CD4-positive, alpha-beta T cell treated with Interleukin-21 for 1 hour (primary cell): ENCODE measurements at places on chromosomes 2 and 18.

GRCh38 chr2:72036595-72036994, 111.1 kb downstream of the CYP26B1 start:
- DNase-seq: no peak

DNA sequence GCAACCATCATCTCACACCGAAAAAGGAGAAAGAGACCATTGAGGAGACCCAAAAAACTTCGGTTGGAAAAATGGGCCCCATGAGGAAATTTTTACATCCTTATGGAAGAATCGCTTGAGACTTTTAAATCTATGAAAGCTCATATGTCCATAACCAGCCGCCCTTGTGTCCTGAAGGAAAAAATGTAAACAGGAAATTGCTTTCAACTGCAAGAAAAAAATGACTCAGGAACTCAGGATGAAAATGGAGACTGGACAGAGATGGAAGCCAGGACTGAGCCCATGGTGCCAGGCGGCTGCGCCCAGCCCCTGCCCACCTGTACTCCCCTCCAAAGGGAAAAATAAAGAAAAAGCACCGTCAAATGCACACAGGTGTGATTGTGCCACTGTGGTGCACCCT, 81.5 kb upstream of the SLC66A3 start:
- no peak for DNase-seq

- DNase-seq: no peak
Observed at GRCh38 chr2:234444242-234444730, 52.6 kb downstream of the ARL4C start.

- DNase-seq: peak; percentile 52
Observed at GRCh38 chr2:17646081-17646554, 105.6 kb downstream of the VSNL1 start.

GRCh38 chr18:35693829-35694228, 112.3 kb downstream of the GALNT1 start:
- DNase-seq: no peak

- no peak for DNase-seq
Observed at GRCh38 chr2:101408925-101409324, 21.6 kb upstream of the CREG2 start.

- DNase-seq: no peak
Observed at GRCh38 chr18:79587779-79588635, 91.6 kb upstream of the CTDP1 start.

- DNase-seq: peak; percentile 46
Observed at GRCh38 chr2:86518481-86518880, 44.8 kb downstream of the CHMP3 start.

DNA sequence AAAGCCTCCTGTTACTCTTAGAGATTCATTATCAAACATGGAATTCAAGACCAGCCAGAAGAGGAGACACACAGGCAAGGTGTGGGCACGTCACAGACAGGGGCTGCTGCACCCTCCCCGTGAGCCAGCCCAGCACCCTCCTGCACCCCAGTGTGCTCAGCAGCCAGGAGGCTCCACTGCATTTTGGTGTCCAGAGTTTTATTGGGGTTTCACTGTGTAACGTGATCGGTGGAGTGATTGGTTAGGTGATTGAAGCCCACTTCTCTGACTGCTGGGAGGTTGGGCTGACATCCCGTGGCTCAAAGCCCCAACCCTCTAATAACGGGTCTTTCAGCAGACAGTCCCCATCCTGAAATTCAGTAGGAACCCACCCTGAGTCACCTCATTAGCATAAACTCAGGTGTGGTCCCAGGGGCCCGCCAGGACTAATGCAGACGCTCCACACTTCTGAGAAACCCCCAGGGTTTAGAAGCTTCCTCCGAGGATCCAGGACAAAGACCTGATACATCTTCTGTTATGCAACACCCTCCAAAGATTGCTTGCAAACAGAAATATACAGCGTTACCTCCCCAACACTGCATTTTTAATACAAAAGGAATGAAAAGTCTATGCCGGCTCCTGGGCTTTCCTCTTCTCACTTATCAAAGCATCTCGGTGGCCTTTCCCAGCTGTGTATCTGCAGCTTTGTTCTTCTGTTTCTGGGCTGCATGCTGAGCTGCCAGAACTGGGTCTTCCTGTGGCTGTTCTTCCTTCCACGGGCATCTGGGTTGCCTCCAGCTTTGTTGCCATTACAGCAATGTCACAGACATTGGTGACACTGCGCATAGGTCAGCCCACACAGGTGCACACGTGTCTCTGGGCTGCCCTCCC, 43.7 kb upstream of the SNED1 start:
- DNase-seq: no peak

DNA sequence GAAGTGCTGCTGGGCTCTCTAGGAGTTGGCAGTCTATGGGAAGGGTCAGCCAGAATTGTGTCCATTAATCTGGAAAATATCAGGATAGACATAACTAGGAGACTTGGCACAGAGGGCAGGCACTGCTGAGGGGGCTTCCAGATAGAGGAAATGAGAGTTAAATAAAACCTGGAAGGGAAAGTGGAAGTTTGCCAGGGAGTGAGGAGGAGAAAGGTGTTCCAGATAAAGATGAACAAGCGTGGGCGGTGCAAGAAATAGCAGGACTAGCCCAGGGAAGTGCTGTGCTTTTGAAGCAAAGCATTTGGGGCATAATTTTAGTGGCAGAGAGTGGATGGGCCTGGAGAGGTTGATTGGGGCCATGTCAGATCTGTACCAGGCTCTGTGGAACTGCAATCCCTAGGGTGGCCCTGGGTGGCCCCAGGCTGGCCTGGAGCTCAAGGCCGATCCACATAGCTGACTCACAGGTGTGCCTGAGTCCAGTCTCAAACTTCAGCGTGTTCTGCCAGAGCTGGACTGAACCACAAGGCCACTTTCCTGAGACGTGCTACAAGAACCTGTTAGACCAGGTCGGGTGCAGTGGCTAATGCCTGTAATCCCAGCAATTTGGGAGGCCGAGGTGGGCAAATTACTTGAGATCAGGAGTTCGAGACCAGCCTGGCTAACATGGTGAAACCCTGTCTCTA, 26.9 kb downstream of the GALM start:
- no peak for DNase-seq

DNA sequence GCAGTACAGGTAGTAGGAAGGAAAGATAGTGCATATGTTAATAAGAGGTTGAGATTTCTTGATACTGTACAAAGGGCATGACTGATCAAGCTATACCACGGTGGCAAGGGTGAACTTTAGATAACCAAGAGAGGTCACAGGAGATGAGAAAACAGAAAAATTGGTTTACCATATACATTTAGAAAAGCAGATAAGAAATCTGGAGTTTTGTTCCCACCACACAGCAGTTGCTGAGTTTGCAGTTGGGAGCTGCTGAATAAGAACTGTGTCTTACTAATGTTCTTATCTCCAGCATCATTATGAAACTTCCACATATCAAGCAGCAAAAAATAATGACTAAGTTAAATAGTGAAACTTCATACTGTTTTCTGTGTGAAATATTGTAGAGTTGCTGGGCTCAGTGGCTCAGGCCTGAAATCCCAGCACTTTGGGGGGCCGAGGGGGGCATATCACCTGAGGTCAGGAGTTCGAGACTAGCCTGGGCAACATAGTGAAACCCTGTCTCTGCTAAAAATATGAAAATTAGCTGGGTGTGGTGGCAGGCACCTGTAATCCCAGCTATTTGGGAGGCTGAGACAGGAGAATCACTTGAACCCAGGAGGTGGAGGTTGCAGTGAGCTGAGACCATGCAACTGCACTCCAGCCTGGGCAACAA, 12.0 kb upstream of the IMPACT start:
- DNase-seq: no peak
